Left colon (tissue), 2 donors: ENCODE measurements at places on chromosomes 1 and 21. TPM values are rescaled to one million over a fixed set of nuclear protein-coding genes. Genes with fewer than 3 reads are reported as not detected.
A peak's percentile ranks its signal among the peaks of the same experiment; 100 is the strongest.

- DNase-seq, result no peak
Observed at GRCh38 chr1:27487966-27488884, 1.7 kb downstream of the WASF2 start.

DNA sequence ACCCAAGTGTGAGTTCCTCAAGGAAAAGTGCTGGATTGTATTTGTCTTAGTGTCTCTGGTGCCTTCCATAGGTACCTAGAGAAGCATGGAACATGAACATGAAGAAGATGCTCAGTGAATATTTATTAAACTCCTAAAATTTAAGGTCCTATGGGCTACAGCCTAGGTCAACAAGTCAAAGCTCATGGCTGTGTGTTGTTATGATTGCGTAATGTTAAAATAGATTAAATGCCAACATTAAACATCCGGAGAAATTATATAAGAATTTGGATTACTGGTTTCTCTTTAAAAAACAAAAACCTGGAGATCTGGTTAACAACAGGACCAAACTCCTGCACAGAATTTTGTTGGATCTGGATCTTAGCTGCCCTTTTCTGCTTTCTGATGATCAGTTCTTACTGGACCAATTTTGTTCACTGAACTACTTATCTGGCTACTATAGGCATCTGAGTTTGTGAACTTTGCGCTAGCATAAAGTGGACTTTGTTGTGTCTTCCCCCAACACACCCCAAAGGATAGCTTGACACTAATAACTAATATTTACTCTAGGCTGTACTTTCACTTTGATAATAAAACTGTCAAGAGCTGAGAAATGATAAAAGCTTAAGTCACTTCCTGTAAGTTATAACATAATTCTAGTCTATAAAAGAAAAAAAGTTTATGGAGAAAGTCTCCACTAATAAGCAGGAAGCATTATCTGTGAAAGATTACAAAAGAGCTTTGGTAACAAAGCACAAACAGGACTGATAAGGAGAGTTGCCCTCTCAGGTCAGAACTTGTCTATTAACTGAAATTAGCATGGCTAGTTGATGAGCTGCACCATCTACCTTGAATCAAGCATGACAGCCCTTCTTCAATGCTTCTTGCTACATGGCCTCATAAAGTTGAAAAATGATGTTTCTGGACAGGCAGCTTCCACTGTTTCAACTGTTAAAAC lies 20.7 kb downstream of the F5 start:
- DNase-seq, result no peak

DNA sequence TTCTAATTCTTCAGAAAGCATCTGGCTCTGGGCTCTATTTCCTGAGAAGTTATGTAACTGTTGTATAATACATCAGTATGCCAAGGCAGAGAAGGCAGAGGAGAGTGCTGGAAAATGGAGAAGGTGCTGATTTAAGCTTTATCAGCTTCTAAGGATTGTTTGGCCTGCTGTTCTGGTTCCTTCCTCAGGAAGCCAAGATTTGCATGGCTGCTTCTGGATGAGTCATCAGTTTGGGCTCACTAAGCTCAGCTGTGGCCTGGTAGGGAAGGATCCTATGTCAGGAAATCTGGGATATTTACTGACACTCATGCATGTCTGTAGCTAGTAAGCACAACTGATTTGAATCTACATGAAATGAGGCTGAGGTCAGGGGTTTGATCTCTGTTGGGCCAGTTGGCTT lies 73.2 kb upstream of the ADGRL4 start:
- DNase-seq, result no peak

- no peak for DNase-seq
Observed at GRCh38 chr1:235297579-235297978, 30.4 kb downstream of the ARID4B start.

GRCh38 chr1:104787866-104788510 lies 1038.3 kb downstream of the AMY1C start:
- DNase-seq, result no peak

DNA sequence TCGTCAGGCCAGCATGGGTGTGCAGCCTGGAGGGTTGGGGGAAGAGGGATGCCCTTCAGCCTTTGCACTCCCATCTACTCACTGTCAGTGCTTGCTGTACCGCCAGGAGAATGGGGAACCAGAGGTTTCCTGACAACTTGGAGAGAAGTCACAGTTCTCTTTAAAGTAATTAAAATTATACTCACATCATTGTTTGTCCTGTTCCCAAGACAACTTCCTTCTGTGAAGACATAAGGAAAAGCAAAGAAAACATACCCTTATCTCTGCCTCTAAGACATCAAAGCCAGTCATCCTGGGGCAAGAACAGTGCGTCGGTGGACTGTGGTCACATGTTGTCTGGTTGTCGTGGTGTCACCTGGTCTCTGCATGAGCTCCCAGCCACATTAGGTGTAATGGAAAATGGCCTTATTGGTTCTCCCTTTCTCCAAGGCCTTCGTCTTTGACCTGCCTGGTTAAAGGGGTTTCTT lies 17.6 kb downstream of the TRAF5 start:
- no peak for DNase-seq

DNA sequence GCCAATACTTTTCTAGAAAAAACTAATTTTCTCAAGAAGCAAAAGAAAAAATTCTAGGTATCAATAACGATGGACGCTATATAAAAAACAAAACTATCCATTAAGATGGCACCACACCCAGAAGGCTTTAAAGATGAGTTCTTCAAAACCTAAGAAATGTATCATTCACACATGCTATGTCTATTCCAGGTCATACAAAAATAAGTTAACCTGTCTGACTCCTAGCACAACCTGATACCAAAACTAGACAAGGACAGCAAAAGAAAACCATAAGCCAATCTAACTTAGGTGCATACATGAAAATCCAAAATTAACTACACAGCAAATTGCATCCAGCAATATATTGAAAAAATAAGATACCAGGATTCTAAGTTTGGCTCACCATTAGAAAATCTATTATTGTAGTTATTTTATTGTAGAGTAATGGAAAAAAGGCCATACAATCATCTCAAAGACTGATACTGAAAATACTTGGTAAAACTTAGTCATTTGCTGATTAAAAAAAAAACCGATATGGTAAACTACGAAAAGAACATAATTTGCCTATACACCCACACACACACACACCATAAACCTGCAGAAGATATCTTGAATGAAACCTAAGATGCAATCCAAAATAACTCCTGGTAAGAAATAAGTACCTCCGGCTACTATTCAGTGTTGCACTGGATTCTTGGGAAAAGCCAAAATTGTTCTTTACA lies 55.0 kb downstream of the TRAF5 start:
- DNase-seq, result no peak

DNA sequence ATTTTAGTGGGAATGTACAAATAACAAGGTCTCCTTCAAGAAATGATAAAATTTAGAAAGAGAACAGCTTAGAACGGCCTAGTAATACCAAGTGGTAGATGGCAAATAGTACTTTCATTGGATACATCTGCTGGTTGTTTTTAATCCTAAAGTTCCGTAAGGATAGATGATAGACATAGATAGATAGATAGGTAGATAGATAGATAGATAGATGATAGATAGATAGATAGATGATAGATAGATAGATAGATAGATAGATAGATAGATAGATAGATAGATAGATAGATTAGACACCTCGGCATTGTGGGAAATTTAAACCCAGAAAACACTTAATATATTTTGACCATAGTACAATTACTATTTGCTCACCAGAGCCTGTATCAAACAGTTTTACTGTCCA lies 288.5 kb downstream of the TPR start:
- no peak for DNase-seq

- DNase-seq, result peak; percentile 67
Observed at GRCh38 chr1:10665930-10666850, 130.3 kb downstream of the CASZ1 start.

DNA sequence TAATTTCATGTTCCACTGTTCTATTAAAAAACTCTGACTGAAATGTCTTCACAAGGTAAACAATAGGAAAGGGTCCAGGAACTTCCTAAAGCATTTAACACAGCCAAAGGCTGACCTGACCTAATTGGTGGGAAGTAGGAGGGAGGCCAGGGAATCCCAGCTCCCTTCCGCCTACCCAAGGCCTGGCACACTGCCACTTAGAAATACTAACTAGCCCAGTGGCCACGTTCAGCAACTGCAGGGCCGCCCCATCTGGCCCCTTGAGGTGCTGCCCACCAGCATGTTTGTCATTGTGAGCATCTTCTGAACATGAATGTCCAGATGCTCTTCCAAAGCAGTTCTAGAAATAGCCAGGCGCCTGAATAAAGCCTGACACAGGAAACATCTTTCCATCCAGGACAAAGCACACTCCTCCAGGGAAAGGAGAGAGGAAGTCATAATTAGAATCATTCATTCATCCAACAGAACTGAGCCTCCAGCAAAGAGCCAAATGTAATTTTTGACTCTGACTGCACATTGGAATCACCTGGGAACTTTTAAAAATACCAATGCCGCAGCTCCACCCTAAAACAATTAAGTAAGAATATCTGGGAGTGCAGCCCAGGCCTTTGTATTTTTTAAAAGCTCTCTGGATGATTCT lies 44.6 kb upstream of the BCL9 start:
- peak; percentile 32 for DNase-seq

- DNase-seq, result no peak
Observed at GRCh38 chr1:98557895-98558294, 103.6 kb upstream of the SNX7 start.

GRCh38 chr1:151476083-151476482 lies 16.8 kb upstream of the POGZ start:
- no peak for DNase-seq

GRCh38 chr1:164577291-164577690 lies 18.3 kb downstream of the PBX1 start:
- no peak for DNase-seq

DNA sequence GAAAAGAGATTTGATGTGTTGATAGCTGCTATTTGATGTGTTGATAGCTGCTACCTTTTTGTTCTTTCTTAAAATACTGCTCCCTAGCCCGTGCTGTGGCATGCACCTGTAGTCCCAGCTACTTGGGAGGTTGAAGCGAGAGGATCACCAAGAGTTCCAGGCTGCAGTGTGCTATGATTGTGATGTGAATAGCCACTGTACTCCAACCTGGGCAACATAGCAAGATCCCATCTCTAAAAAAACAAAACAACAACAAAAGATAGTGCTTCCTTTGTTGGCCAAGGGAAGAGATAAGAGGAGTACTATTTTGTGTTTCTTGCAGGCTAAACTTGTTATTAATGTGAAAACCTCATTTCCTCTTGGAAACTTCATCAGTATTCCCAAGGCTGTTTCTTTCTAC lies 6.1 kb downstream of the GPSM2 start:
- DNase-seq, result no peak

DNA sequence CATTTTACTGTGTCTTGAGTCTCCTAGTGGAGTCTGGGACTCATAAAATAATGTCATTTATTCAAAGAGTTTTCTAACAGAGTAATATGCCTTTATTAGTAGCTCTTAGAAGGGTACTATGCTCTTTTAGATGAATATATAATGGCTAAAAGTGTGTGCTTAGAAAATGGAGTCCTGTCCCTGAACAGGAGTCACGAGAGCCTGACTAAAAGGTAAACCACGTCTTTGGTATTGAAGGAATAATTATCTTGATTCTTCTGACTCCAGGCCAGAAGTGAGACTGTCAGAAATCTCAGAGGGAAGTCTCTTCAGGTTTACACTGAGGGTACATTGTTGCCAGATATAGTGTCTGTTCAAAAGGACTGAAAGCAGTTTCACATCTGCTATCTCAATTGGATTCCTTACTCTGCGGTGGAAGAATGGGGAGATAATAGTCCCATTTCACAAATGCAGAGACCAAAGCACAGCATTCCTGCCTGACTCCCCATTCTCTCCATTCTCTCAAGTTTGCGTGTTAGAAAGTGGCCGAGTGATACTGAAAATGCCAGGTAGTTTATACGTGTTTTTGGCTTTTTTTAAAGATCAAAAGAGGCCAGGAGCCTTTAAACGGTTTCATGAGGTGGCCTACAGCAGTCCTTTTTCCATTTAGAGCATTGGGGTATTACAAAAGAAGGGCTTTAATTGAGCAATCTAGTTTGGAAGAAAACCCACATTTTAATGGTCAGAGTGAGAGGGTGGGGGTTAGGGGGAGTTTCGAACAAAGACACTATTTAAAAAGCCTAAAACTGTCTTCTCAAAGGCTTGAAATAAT lies 176.6 kb downstream of the VPS13D start:
- no peak for DNase-seq

GRCh38 chr1:102191723-102192122 lies 195.0 kb upstream of the OLFM3 start:
- no peak for DNase-seq

- DNase-seq, result no peak
Observed at GRCh38 chr1:244456586-244456985, 4.5 kb upstream of the CATSPERE start.

DNA sequence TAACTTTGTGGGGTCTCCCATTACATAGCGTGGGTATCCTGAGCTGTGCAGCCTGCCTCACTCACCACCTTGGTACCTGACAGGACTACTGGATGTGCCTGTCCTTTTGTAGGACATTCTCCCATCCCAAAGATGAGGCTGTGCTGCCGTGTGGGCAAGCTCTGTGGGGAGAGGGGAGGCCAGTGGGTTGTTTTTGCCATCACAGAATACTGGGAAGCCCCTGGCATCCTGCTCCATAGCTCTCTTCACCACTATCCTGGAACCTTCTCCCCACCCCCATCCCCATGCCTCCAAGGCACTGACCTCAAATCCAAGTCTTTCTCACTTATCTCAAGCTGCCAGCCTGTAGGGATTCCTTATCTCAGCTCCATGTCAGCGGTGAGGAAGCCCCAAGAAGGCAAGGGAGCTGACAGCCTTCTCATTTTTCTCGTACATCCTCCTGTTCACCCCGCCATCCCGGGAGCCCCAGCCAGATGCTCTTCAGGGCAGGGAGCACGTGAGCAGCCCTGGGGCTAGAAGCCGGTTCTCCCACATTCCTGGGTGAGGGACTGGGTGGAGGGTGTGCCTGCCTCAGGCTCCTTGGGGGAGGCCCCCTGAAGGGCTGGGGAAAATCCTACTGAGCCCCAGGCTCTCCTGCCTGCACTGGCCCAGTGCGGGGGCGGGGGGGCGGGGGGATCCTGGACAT lies 2.4 kb upstream of the ELF3 start:
- DNase-seq, result peak; percentile 93

Gene ANGPTL1
- 10.6 TPM for total RNA-seq

Gene PIK3R3
- 7.8 TPM for total RNA-seq

Gene CCNL2
- 129 TPM for total RNA-seq

Gene ACOT11
- 59.7 TPM for total RNA-seq

Gene BCL2L15
- 157 TPM for total RNA-seq

Gene RBM11
- total RNA-seq, result 1.4 TPM

Gene CSF3R
- 2.9 TPM for total RNA-seq

Gene HCRTR1
- 0.14 TPM for total RNA-seq

Gene WNT4
- 3.1 TPM for total RNA-seq
